Mammary epithelial cell (primary cell): ENCODE measurements at places on chromosomes 7 and 10. TPM values are rescaled to one million over a fixed set of nuclear protein-coding genes. Genes with fewer than 3 reads are reported as not detected.

GRCh38 chr7:73838642-73839041, 3.7 kb downstream of the METTL27 start:
- DNase-seq = peak; percentile 90

GRCh38 chr7:69115788-69116187, 482.5 kb upstream of the AUTS2 start:
- DNase-seq = no peak

DNA sequence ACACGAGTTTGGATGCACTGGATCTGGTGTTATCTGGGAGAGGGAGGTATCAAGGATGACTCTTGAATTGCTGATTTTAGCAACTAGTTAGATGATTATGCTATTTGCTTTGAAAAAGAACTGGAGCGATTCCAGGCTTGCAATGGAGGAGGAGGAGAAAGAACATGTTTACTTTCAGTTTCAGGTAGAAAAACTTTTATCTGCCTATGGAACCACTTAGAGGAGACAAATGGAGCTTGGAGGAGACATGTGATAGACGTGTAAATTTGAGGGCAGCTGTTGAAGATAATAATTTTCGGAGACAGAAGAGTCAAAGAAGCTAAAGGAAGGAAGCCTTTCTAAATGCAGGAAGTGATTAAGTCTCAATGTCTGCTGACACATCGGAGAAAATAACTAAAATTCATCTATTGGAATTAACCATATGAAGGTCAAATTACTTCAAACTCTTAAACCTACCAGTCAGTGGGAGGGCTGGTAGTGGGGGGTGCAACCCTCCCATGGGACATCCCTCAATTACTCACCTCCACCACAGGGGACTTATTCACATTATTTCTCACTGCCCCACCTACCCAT, 56.4 kb upstream of the GNAI1 start:
- DNase-seq = peak; percentile 25

DNA sequence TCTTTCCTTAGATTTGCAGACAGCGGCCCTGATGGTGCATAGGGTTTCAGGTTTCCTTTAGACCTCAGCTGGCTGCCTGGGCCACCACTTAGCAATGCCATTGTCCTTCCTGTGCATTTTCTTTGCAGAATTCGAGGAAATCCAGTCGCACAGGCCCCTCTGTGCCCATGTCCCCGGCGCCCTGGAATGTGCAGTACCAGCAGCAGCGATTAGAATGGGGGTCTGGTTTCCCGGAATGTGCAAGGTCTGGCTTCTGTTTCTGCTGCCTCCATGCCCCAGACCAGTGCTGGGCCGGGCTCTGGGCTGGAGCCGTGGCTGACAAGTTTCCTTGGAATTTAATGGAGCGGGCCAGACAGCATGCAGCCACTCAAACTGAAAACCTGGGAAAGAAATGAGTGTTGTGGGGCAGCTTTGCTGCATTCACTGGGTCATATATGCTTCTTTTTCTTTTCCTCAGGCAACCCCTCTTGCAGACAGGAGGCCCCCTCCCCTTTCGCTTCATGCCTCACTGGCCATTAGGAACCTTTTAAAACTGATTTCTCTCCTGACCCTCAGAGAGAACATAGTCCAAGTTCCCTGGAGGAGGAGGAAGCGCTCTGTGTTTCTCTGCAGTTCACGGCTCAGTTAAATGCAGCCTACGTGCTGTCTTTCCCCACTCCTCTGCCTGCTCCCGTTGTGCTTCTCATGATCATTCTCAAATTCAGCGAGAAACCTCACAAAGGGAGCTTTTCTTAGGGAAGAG, 14.4 kb downstream of the HTRA1 start:
- DNase-seq = no peak

- no peak for DNase-seq
Observed at GRCh38 chr7:111098011-111098925, 7.3 kb downstream of the LRRN3 start.

GRCh38 chr10:132506711-132507408, 30.7 kb upstream of the INPP5A start:
- DNase-seq = no peak

- DNase-seq = no peak
Observed at GRCh38 chr10:69866246-69866687, 64.6 kb downstream of the COL13A1 start.

DNA sequence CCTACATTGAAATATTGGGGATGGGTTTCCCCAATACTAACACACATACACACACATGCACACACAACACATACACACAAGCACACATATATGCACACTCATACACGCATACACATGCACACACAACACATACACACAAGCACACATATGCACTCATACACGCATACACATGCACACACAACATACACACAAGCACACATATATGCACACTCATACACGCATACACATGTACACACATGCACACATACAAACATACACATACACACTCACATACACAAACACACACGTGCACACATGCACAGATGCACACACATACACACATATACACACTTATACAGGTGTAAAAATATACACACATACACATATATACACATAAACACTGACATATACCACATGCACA, 127.4 kb upstream of the C7orf33 start:
- DNase-seq = no peak

- no peak for DNase-seq
Observed at GRCh38 chr7:121330053-121330833, 1.4 kb downstream of the WNT16 start.

DNA sequence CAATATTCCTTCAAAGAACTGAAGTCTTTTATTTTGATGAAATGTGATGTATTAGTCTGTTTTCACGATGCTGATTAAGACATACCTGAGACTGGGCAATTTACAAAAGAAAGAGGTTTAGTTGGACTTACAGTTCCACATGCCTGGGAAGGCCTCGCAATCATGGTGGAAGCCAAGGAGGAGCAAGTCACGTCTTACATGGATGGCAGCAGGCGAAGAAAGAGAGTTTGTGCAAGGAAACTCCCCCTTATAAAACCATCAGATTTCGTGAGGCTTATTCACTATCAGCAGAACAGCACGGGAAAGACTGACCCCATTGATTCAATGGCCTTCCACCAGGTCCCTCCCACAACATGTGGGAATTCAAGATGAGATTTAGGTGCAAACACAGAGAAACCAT, 750.3 kb upstream of the KCND2 start:
- no peak for DNase-seq

DNA sequence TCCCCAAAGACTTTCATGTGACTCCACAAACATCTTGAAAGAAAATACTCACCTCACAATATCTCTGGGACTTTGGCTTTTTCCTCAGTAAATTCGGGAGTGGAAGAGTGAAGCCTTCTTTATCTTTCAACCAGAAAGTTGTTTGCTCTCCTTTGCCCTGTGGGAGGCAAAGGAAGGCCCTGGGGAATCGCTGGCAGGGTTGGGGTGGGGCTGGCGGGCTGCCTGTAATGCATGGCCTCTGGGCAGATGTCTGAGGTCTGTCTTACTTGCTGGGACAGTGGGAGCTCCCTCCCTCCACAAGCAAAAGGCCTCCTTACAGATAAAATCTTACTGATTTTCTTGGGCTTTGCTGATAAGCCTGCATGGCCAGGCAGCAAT, 24.9 kb downstream of the TECTB start:
- no peak for DNase-seq

DNA sequence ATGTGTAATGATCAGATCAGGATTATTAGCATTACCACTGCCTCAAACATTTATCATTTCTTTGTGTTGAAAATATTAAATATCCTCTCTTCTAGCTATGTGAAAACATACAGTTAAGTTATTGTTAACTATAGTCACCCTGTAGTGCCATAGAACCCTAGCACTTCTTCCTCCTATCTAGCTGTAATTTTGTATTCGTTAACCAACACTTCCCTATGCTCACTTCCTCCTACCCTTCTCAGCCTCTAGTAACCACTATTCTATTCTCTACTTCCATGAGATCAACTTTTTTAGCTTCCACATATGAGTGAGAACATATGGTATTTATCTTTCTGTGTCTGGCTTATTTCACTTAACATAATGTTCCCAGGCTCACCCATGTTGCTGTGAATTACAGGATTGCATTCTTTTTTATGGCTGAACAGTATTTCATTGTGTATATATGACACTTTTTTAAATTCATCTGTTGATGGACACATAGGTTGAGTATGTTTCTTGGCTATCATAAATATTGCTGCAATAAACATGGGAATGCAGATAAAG, 132.7 kb upstream of the RHOBTB1 start:
- no peak for DNase-seq

DNA sequence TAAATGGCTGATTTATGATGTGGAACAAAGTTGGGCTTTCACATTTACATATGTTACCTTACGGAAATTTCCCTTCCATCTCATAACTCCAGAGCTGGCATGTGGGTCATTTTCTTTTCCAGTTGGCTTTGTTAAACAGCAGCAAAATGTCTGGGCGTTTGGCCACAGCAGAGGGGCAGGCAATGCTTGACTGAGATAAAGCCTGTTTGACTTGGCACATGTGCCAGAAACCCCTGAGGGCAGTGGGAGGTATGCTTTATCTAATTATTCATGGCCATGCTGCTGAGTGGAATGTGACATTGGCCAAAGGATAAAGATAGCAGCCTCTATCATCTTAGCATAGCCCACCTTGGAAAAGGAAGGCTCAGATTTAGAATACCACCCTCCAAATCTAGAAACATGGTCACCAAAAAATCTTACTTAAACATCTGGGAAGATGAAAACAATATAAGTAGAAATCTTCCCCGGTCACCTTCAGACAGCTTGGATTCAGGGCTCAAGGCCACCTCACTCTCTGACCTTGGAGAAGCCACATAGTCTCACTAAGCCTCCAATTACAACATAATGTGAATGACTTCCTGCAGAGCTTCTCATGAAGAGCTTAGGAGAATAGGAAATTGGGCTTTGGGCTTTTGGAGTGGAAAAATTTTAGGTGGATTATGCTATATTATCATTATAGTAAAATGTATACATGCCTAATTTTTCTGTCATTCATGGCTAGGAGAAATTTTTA, 101.5 kb downstream of the GRM3 start:
- DNase-seq = no peak

DNA sequence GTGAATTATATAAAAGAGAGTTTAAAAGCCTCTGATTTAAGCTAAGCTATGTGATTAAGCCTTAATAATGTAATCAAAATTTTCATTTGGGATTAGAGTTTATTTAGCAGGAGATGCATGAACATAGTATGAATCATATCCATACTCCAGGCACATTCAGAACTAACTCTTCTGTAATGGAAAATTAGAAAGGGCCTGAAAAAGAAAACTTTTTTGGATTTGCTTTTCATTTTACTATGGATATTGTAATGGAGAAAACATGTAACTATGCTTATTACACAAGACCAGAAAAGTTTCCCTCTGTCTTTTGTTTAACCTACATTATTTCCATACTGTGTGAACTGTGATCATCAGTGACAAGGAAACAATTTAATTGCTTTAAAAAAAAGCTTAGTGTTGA, 22.0 kb downstream of the TES start:
- DNase-seq = no peak

- no peak for DNase-seq
Observed at GRCh38 chr10:131774681-131775085, 126.1 kb upstream of the PPP2R2D start.

GRCh38 chr7:138030679-138031351, 28.9 kb upstream of the CREB3L2 start:
- no peak for DNase-seq

DNA sequence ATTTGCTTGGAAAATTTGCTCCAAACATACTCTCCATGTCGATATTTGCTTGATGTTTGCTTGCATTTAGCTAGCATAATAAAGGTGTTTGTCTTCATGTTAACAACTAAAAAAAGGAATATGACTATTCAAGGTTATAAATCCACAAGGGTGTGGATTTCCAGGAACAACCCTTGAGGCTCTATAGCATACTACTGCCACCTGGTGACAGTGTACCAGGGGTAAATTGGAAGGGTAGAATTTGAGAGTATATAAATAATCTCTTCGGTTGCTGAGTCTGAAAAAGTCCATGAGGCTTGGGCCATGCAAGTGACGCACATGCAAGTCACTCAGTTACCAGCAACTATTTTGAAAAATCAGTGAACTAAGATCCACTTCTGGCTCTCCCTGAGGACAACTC, 68.4 kb downstream of the SLIT1 start:
- peak; percentile 10 for DNase-seq

DNA sequence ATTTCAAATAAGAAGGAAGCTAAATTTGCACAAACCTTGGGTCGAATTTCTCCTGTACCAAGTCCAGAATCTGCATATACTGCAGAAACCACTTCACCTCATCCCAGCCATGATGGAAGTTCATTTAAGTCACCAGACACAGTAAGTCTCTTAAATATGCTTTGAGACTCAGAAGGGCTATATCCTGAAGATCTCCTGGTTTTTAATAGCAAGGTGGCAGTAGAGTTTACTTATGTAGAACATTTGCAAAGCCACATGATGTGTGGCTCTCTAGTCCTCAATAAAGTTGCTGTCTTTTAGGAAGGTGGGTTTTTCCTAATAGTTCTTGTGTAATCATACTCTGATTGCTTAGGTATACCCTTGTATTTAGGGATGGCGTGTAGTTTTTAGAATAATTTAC, 8.7 kb downstream of the DBF4 start:
- no peak for DNase-seq

DNA sequence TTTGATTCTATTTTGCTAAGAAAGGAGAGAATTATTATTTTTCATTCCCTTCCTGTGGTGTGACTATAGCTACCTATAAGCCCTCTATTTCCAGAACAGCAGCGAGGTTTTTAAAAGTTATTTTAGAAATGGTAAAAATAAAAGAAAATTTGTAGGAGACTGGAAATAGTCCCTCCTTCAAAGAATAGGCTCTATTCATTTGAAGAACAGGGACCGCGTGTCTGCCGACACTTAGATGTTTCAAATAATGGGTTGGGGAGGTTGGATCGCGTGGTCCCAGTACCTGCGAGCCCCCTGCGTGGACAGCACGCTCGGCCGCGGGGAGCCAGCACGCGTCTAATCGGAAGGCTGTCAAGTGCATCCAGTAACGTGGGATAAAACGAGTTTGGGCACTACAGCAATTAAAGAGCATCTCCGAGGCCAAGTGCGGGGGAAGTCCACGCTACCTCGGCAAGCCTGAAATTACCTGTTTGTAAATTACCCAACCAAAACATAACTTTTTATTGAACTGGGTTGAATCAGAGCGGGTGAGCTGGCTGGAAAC, 1.0 kb downstream of the CACNA2D1 start:
- peak; percentile 67 for DNase-seq

DNA sequence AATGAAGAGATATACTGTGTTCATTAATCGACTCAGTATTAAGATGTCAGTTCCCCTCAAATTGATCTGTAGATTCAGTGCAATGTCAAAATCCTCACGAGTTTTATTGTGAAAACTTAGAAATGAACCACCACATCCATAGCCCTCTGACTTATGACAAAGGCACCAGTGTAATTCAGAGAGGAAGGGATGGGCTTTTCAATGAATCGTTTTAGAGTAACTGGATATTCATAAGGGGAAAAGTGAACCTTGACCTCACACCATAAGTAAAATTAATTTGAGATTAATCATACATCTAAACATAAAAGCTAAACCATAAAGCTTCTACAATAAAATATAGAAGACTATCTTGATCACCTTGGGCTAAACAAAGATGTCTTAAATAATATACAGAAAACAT, 128.1 kb downstream of the ELFN1 start:
- no peak for DNase-seq

CHRM2 gene
- not detected for total RNA-seq

CYP3A4 gene
- total RNA-seq = not detected in 2 replicates

HOXA5 gene
- total RNA-seq = 11.0 TPM

TUBAL3 gene
- 0.17 TPM for total RNA-seq

LRRC18 gene
- not detected for total RNA-seq

UFSP1 gene
- total RNA-seq = 3.2 and 3.7 TPM in 2 replicates

GRM3 gene
- total RNA-seq = not detected

EGFR gene
- 304 TPM for total RNA-seq
